ENCODE measurements at places on chromosomes 7 and 10.

GRCh38 chr7:95092324-95092723, 184.9 kb downstream of the PPP1R9A start:
- H3K4me1 ChIP-seq = no peaks in the 10 kb centered on the region
- no peak for DNase-seq
- no peaks in the 10 kb centered on the region for H3K36me3 ChIP-seq
- no peak overlapping the region for H3K4me3 ChIP-seq
- no peak overlapping the region for H3K27ac ChIP-seq
- no peaks in the 10 kb centered on the region for H3K27me3 ChIP-seq

GRCh38 chr10:112215342-112215774, 31.8 kb upstream of the GPAM start:
- no peak for DNase-seq
- H3K27ac ChIP-seq = no peak overlapping the region
- H3K4me3 ChIP-seq = no peak overlapping the region
- H3K4me1 ChIP-seq = no peaks in the 10 kb centered on the region

DNA sequence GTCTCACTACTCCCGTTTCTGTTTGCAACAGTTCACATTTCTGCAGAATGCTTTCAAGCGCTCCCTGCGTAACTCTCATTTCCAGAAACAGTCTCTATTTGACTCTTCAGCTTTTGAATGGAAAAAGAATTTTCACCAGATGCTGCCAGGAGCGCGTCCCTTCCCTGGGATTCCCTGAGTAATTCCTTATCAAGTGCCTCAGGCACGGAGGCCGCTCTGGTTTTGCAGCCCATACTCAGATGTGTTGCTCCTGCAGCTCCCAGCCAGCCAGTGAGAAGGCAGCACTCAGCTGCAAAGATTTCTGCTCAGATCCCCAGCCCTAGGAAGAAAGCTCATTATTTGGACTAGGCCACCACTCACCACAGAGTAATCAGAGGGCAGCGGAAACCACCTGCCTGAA, 161.1 kb upstream of the CHST15 start:
- DNase-seq = no peak
- H3K27ac ChIP-seq = no peak overlapping the region
- no peaks in the 10 kb centered on the region for H3K36me3 ChIP-seq
- H3K4me3 ChIP-seq = no peak overlapping the region
- H3K27me3 ChIP-seq = no peaks in the 10 kb centered on the region

DNA sequence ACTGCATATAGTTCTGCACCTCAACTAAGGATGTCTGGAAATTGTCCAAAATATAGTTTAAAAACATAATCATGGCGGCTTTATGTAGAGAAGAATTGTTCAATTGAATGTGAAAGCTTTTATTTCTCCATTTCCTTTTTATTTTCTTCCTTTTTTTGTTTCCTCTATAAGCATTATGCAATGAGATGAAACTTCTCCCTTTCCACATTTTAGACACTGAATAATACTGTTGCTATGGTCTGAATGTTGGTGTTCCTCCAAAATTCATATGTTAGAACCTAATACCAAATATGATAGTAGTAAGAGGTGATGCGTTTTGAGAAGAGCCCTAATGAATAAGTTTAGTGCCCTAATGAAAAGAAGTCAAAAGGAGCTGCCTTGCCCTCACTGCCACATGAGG, 175.0 kb downstream of the RNLS start:
- peaks cover 2% of the 10 kb centered on the region for H3K4me1 ChIP-seq
- H3K36me3 ChIP-seq = no peaks in the 10 kb centered on the region
- no peak for DNase-seq
- peaks cover 7% of the 10 kb centered on the region for H3K27me3 ChIP-seq
- no peak overlapping the region for H3K27ac ChIP-seq

- DNase-seq = no peak
- H3K27me3 ChIP-seq = no peaks in the 10 kb centered on the region
- H3K4me3 ChIP-seq = no peak overlapping the region
- H3K27ac ChIP-seq = no peak overlapping the region
Measured at GRCh38 chr10:57849691-57850357, 417.9 kb downstream of the IPMK start.
